Epithelial cell of prostate (primary cell): ENCODE measurements at places on chromosomes 2 and 18.

DNA sequence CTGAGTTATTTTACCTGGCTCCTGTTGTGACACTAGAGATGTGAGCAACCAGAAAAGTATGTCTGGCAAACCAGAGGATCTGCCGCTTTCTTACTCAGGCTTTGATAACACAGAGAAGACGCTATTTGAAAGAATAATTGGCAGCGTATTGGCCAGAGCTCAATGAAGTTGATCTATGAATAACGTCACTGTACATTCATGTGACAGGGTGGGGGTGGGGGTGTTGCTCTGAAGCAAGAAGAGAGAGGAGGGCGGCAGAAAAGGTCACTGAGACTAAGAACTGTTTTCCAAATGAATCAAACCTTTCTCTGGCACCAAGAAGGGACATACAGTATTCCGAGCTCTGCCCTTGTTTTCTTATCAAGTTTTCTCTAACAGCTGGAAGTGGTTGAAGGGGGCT lies 1.7 kb upstream of the ONECUT2 start:
- DNase-seq = no peak

GRCh38 chr2:64092502-64092901 lies 51.7 kb downstream of the PELI1 start:
- DNase-seq = no peak

- DNase-seq = no peak
Observed at GRCh38 chr18:71115261-71115660, 826.4 kb downstream of the SOCS6 start.

- no peak for DNase-seq
Observed at GRCh38 chr2:185108588-185108987, 510.3 kb downstream of the ZNF804A start.

DNA sequence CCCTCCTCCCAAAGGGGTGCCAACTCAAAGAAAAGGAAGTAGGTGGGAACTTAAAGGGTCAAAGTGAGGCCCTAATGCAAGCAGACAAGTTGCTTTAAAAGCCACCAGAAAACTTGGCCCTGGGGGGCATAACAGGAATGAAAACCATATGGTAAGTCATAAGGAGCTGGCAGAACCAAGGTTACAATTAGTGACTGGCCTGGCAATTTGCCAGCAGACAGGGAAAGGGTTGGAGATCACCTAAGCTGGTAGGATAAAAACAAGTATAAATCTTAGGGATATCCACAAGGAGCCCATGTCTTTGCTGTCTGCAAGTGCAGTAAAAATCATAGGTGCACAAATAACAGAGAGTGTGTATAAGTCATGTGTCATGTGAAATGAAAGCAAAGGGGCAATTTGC lies 256.7 kb upstream of the LRRTM4 start:
- no peak for DNase-seq

- DNase-seq = no peak
Observed at GRCh38 chr2:99695944-99696253, 206.1 kb upstream of the REV1 start.

- peak; percentile 61 for DNase-seq
Observed at GRCh38 chr2:74406035-74406434, 15.4 kb downstream of the C2orf81 start.

DNA sequence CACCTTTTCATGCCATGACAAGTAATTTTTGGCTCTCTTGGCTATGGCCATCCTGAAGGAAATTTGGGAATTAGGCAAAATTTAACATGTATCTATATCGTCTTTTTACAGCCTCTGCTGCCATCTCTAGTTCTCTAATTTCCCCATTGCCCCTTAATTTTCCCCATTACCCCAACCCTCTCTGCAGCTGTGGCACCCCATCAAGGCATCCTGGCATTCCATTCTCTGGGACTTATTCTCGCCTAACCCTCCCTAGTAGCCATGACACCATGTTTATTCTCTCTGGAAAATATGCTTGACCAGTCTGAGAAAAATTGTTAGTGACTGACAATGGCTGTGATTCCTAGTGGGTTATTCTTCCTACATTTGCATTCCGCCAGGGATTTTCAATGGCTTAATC lies 43.9 kb upstream of the GLS start:
- DNase-seq = no peak

DNA sequence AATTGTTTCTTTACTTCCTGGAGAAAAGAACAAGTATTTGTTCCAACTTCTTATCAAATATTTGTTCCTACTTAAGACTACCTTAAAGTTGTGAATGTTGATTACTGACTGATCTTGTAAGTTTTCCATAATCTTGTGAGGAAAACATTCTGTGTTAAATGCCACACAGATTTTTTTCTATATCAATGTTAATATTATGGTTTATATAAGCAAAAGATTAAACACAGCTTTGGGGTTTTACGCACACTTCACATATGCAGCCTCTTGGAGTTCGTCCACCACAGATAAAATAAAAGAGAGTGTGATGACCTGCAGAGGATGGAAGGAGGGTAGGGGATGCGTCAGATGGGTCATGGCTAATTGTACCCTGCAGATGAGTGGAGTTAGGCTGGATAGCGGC lies 780.0 kb upstream of the SALL3 start:
- no peak for DNase-seq

GRCh38 chr2:121634354-121635307 lies 14.6 kb downstream of the CLASP1 start:
- DNase-seq = no peak

DNA sequence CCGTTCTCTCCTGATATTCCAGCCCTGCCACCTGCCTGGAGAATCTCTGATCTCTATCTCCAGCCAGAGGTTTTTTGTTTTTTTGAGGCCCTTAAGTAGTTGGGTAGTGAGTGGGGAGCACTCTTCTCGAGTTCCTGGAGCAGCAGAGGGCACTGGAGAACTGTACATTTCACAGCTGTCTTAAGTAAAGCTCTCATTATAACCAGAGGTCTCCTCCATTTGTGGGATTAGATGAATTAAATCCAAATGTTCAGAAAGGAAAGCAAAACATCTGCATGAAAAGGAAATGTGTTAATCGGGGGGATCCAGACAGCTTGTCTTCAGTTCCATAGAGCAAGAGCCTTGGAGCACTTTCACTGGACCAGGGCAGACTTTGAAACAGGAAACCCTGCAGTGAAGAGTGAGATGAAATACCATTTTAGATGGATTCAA lies 32.8 kb downstream of the AOX1 start:
- DNase-seq = no peak

- DNase-seq = peak; percentile 93
Observed at GRCh38 chr2:67259556-67260342, 137.4 kb upstream of the ETAA1 start.

- no peak for DNase-seq
Observed at GRCh38 chr2:195312662-195313061, 344.4 kb upstream of the SLC39A10 start.

GRCh38 chr2:61535449-61535848 lies 2.7 kb downstream of the XPO1 start:
- no peak for DNase-seq

DNA sequence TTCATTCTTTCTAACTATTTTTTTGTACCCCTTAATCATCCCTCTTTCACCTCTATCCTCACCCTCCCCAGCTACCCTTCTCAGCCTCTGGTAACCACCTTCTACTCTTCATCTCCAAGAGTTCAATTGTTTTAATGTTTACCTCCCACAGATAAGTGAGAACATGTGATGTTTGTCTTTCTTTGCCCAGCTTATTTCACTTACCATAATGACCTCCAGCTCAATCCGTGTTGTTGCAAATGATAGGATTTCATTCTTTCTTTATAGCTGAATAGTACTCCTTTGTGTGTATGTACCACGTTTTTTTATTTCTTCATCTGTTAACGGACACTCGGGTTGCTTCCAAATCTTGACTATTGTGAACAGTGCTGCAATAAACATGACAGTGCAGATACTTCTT lies 22.1 kb upstream of the TMEM37 start:
- DNase-seq = no peak

- DNase-seq = no peak
Observed at GRCh38 chr2:144943986-144944385, 424.1 kb upstream of the ZEB2 start.
